ENCODE measurements at places on chromosomes 2 and 18.

GRCh38 chr18:3493501-3494244 is 43.7 kb downstream of the TGIF1 start:
- no peak for DNase-seq

GRCh38 chr2:182210669-182211068 is 216.2 kb downstream of the PDE1A start:
- DNase-seq = no peak

DNA sequence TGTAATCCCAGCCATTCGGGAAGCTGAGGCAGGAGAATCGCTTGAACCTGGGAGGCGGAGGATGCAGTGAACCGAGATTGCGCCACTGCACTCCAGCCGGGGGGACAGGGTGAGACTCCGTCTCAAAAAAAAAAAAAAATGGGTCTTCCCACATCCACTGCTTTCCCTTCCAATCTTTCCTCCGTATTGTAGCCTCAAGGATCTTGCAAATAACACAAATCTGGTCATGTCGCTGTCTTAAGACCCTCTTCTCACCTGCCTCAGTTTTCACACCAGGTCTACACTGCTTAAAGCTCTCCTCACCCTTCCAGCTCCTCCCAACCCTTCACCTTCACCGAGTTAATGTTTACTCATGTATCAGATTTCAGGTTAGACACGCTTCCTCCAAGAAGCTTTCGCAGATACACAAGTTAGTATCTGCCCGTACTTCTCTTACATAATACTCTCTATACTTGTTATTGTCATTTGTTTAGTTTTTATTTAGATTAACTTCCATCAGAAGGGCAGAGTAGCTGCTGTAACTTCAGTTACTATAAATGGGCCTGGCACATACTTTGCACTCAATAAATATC is 1.5 kb downstream of the IER3IP1 start:
- DNase-seq = no peak

DNA sequence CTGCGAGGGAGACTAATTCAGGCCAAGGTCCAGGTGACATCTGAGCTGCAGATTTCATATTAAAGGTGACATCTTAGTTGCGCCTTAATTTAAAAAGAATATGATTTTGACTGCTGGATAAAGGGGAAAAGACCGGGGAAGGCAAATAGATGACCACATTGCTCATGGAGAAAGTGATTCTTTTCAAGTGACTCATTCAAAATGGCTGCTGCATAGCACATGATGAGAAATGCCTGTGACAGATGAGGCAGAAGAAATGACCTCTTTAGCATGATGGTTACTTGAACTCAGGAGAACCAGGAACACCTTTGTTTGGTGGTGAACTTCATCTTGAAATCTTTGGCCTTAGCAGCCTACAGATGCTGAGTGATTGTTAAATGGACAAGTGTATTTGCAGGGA is 385.8 kb upstream of the TRIB2 start:
- peak; percentile 59 for DNase-seq

GRCh38 chr2:220365023-220365422 is 737.6 kb downstream of the SLC4A3 start:
- DNase-seq = peak; percentile 67

DNA sequence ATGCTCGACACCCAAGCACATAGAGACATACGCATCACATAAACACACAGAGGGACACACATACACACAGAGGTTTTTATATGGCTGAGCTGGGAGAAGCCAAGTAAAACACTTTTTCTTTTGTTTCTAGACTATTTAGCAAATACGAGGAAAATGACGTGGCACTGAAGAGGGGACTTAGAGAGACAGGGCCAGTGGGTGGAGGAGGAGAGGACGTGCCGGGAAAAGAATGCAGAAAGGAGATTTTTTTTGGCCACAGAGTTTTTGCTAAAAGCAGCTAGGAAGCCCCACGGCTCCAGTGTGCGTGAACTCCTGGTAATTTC is 168.5 kb upstream of the KLF7 start:
- no peak for DNase-seq

GRCh38 chr2:96116879-96117533 is 635 bp upstream of the ADRA2B start:
- DNase-seq = peak; percentile 21

- DNase-seq = no peak
Observed at GRCh38 chr2:185130685-185131084, 532.4 kb downstream of the ZNF804A start.

GRCh38 chr2:175575346-175576258 is 394.1 kb upstream of the ATP5MC3 start:
- DNase-seq = no peak

DNA sequence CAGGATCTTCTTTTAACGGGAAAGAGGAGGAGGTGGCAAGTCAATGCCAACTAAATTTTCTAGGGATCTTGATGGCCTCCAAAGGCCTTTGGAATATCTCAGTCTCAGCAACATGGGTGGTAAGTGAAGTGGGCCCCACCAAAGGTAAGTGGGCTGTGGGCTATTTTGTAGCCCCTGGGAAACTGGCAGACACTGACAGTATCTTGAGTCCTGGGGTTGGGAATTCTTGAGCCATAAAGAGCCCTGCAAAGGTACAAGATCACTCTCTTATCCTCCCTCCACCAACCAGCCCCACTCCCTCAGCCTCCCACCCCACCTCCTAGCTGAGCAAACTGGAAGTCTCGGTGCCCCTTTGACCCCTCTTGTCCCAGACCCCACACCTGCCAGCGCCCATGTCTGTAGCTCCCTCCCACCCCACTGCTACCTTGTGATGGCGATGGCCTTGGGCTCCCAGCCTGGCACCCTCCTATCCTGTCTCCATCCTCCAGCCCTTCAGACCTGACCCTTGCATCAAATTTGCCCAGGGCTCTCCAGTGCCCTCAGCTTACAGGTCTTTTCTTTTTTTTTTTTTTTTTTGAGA is 8.5 kb downstream of the ATP6V1B1 start:
- no peak for DNase-seq

GRCh38 chr18:9103376-9103873 is 926 bp downstream of the NDUFV2 start:
- peak; percentile 35 for DNase-seq

- no peak for DNase-seq
Observed at GRCh38 chr18:12517142-12517825, 109.6 kb downstream of the PRELID3A start.

DNA sequence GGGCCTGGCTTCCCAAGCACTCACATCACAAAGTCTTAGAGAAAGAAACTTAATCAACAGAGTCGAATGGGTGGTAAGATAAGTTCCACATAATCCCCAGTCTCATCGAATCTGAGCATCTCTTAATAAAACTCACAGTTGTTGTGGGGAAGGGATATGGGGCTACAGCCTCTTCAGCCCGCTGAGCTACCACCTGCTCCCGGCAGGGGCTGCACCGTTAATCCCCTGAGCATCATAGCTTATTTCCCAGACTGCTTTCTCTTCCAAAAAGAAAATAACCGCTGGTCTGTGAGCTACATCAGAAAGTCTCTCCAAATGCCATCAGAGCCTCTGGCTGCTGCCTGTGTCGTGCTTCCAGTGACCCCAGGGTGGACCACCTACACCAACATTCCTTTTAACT is 139.4 kb upstream of the CELF4 start:
- DNase-seq = no peak

DNA sequence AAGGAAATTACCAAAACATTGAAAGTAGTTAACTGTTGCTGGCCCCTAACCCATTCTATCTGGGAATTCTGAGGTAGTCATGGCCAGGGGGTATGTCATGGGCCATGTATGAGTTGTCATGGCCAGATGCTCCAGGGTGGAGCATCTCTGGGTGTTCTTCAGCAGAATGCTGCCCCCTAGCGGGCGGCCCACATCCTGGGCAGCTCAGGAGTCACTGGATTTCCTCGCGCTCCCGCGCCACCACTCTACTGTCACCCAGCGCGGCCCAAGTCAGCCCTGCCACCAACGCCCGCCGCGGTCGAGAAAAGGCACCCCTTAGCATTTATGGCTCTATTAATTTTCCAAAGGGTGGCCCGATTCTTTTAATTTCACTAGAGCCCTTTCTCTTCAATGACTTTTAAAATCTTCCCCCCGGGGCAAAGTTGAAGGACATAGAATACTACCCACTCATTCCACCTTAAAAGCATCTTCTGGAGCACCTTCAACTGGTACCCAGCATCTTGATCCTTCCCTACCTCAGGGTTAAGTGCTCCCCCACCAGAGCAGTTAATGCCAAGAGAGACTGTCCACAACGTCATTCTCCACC is 41.6 kb downstream of the PKDCC start:
- no peak for DNase-seq

- no peak for DNase-seq
Observed at GRCh38 chr18:676069-676468, 18.6 kb downstream of the TYMS start.

- DNase-seq = peak; percentile 80
Observed at GRCh38 chr18:44602380-44602779, 78.3 kb upstream of the SETBP1 start.

DNA sequence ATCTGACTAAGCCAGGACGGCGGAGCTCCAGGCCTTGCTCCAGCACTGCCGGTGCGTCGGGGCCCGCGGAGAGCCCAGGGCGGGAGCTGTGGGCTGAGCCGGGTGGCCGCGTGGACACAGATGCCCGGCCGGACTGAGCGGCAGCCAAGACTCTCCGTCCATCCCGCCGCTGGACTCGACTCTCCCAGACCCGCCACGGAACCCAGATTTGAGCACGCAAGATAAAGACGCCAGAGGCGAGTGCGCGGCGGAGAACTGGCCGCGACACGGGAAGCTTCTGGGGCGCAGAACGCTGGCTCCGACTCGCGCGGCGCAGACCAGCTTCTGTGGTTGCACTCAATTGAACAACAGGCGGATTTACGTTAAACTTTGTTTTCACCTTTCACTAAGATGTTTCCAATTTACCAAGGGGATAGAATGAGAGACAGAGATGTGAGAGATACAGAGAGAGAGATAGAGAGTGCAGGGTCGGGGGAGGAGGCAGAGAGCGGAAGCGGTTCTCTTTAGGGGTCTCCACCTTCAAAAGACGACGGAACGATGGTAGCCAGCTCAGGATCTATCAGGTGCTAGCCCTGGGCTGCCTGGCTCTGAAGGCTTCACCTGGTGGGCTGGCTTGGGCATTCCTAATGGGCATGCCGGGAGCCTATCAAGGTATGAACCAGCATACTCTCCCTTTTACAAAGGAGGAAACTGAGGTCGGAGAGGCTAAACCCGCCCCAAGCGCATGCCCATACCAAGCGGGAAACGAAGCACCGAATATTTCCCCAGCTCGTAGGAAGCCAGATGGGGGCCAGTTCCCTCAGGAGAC is 10.4 kb upstream of the EN1 start:
- DNase-seq = no peak

DNA sequence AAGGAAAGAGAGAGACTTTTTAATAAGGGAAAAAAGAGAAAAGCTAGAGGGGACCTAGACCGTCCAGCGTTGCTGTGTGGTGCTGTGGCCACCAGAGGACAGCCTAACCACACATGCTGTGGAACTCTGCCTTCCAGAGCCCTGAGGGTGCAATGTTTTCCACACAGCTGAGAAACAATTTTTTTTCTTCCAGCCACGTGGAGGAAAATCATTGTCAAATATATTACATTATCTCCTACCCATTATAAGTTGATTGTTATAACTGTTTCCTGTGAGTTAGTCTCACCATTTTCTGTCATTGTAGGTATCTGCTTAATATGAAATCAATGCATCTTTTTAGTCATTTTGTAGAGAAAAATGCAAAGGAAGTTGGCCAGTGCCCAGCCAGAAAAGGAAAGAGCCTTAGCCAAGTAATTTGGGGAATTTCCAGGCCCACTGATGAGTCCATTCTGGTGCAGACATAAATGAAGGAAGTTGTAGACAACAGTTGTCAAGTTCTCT is 5.9 kb upstream of the MRPL19 start:
- DNase-seq = peak; percentile 73

- no peak for DNase-seq
Observed at GRCh38 chr2:221323513-221323912, 248.6 kb downstream of the EPHA4 start.

GRCh38 chr18:63099848-63100629 is 219.5 kb downstream of the BCL2 start:
- DNase-seq = no peak

GRCh38 chr18:62485684-62486083 is 37.1 kb upstream of the ZCCHC2 start:
- peak; percentile 72 for DNase-seq

DNA sequence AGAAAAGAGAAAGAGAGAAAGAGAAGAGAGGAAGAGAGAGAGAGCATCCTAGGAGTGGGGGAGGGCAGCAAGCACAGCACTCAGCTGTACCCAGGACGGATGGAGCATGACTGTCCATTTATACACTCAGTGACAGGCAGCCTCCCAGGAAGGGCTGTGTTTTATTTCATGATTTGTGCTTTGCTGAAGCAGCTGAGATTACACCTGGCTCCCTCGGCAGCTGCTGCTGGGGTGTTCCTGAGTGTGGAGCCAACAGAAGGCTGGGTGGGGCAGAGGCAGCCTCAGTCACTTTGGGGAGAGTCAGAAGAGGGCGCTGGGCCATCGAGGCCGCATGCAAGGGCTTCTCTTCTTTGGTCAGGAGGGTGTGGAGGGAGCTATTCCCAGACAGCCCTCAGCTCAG is 47.8 kb upstream of the TEX51 start:
- DNase-seq = no peak

DNA sequence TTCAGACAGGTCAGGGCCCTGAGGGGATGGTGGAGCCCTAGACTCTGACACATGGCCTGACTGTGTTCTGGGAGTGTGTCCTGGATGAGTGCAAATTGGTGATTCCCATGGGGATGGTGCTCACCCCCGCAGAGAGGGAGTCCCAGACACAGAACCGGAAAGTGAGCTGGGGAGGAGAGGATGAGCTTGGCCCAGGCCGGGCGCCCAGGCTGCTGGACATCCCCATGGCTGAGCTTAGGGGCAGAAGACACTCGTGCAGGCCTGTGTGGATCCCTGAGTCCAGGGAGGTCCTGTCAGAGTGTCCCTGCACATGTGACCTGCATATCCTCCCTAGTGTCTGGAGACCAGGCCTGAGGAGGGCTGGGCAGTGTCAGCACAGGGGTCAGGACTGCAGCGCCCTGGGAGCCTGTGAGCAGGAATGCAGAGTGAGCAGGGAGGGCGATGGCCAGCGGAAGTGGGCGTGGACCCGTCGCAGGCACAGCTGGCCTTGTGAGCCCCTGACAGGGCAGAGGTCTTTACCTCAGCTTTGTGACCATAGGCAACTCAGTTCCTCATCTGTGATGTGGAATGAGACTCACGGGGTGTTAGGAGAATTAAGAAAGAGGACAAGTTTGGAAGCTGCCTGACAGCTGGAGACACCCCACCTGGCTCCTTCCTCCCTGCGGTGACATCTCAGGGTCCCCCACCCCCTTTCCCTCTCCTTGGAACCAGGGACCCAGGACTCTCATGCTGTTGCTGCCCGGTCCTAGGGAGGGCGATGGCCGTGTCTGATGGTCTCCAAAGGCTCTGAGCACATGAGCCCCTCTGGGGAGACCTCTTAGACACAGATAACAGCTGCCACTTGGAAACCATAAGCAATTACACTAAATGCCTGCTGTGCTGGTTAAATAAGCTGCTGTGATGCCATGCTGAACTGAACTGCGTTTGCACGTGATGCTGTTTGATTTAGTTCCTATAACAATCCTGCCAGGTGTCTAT is 62.6 kb upstream of the HS6ST1 start:
- DNase-seq = no peak

DNA sequence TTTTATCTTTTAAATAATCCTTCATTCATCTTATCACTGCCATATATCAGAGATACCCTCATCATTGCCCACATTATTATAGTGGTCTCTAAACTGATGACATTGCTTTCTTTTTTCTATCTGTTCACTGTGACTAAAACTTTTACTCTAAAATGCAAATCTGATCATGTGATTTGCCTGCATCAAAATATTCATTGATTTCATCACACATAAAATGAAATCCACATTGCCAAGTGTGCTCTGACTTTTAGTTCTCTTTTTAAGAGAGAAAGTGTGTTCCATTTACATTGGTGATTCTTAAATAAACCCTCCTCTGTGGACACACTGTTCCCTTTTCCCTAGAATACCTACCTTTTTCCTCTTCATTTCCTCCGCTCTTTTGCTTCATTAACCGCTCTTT is 7.5 kb downstream of the REL start:
- no peak for DNase-seq
